ENCODE measurements at places on chromosomes 12 and 14.

GRCh38 chr14:36428350-36428749, 91.7 kb downstream of the NKX2-1 start:
- DNase-seq = no peak

- no peak for DNase-seq
Measured at GRCh38 chr14:43105305-43105704, 1401.8 kb downstream of the FSCB start.

DNA sequence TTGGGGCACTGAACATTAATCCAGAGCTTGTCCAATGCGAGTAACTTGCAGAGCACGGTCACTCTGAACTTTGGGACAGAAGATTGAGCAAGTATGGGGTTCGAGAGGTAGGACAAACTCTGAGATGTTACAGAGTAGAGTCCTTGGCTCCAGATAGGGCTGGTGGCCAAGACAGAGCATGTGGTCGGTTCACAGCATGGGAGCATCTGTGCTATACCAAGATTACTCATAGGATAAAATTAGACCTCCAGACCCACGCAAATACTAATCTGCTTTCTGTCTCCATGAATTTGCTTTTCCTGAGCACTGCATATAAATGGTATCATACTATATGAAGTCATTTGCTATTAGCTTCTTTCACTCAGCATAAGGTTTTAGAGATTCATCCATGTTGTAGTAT, 93.4 kb upstream of the TBX5 start:
- no peak for DNase-seq

DNA sequence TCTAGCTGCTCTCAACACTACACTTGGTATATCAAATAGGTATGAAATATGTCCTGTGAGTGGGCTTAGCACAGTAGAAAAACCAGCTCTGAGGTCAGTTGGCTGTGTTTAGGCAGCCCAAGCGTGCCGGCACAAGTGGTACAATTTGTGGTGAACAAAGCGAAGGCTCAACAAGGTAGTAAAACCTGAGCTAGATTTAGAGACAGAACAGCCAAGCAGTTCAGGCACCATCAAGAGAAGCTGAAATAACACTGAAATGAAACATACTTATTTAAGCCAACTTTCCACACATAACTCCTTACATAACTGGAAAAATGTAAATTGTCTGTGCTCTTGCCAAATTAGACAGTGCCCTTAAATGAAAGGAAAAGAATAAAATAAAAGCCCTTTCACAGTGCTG, 596.8 kb upstream of the FBXO33 start:
- DNase-seq = no peak

DNA sequence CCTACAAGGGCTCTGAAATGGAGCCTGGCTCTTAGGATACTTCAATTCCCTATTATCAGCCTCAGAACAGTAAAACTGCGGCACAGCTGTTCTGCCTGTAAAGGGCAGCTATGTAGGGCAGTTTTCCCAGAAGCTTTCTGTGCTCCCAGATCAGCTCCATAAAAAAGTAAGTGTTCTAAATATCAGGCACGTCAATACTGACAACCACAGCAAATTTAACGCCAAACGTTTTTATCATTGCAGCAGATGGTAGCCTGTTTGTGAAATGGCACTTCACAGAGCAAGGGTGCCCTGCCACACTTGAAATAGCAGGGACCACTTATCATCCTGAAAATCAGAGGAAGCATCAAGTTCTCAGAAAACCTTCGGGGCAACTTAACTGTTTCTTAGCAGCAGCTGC, 54.8 kb upstream of the PTHLH start:
- no peak for DNase-seq

GRCh38 chr12:1357711-1358110, 236.7 kb downstream of the FBXL14 start:
- no peak for DNase-seq

DNA sequence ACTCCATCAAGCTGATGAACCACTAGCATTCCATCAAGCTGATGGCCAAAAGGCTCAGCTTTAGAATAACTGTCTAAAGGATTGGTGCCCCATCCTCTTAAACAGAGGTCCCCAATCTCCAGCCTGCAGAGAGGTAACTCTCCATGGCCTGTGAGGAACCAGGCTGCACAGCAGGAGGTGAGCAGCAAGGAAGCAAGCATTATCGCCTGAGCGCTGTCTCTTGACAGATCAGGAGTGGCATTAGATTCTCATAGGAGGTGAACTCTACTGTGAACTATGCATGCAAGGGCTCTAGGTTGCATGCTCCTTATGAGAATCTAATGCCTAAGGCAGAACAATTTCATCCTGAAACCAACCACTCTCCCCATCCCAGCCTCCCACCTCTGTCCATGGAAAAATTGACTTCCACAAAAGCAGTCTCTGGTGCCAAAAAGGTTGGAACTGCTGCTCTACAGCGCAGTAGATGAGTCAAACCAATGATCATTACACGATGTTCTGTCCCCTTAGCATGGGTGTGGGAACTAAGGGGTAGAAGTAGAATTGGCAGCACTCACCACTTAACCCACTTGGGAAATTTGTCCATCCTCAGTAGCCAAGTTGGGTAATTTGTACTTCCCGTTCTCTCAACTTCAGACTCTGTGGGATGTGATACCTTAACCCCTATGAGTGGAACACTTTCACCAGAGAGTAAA, 66.9 kb downstream of the ANKS1B start:
- DNase-seq = no peak

DNA sequence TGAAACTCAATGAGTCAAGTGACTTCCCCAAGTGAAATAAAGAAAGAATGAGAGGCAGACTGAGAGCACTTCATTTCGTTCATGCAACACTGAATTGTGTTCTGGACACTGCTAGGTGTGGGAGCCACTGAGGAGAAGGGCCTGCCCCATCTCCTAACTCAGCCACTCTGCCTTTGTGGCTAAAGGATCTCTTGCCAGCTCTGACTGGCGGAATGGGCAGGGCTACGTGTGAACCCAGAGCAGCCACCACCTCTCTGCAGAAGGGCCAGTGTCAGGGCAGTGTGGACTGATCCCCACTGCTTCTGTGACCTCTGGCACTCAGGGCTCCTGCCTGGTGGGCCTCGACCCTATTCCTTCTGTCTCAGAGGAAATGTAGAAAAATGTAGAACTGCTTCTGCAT, 46.5 kb upstream of the GZMB start:
- no peak for DNase-seq

- DNase-seq = no peak
Measured at GRCh38 chr12:63927511-63927910, 83.0 kb downstream of the SRGAP1 start.

GRCh38 chr14:74934476-74935359, 11.7 kb upstream of the RPS6KL1 start:
- no peak for DNase-seq

- no peak for DNase-seq
Measured at GRCh38 chr14:78048120-78048519, 122.1 kb upstream of the NRXN3 start.

DNA sequence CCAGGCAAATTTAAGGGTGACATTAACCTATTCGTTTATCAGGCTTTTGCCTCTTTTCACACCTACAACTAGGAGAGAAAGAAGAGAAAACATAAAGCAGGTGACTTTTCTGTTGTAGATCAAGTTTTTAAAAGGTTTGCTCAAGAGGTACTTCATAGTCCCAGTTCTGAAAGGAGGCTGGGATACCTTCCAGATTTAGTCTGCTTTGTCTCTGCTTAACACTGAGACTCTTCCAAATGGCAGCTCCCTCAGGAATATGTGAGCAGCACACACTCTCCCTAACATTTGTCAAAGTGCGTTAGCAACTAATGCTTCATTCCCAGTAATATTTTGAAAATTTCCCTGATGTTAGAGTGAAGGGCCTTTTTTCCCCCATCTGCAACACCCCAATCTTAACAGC, 133.7 kb upstream of the RASSF8 start:
- no peak for DNase-seq

DNA sequence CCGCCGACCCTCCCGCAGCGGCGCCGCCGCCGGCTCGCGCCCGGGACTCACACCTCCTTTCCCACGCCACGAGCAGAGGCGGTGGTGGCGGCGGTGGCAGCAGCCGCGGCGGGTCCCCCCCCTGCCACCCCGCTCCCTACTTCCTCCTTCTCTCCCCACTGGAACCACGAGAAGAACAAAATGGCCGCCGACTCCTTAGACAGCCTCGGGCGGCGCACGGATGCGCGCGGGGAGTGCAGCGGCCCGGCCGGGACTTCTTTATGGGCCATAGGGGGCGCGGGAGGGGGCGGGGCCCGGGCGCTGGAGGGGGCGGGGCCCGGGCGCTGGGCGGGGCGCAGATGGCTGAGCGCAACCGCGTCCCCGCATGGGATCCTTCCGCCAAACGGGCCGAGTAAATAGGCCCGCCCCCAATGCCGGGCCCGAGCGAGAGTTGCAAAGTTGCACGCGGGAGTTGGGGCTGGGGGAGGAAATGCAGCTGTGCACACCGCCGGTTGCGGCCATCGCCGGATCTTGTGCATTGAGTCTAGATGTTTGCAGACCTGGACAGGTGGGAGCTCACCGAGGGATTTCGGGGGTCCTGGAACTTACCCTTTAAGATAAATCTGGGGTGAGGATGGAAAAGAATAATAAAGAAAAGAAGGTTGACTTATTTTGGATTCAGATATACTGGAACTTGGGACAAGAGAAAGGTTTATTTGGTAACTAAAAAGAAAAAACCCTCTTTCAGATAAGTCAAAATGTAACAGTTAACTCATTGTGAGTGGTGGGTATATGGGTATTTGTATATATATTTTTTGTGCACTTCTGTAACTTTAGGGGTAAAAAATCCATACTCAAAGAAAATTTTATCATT, at the start of gene PPP1CC:
TSS of gene PPP1CC (minus strand) at position 174 of the 853 bp plus-strand sequence. CDS start 184 bp downstream, outside the sequence.
- DNase-seq = peak; percentile 81

DNA sequence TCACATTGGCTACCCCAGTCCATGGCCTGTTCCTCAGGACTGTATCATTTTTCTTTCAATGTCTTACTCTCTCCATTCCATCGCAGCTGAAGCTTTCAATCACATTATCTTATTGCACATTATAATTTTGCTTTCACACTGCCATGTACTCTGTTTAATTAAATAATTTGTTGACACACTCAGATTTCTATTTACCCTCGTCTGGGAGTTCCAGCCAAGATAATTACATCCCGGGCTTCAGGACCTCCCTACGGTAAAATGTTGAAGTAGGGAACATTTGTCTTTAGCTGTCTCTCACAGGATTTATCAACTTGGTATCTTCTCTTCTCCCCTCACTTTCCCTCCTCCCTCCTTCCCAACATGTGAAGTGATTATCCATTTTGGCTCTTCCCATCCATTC, 177.2 kb upstream of the RASSF8 start:
- no peak for DNase-seq

DNA sequence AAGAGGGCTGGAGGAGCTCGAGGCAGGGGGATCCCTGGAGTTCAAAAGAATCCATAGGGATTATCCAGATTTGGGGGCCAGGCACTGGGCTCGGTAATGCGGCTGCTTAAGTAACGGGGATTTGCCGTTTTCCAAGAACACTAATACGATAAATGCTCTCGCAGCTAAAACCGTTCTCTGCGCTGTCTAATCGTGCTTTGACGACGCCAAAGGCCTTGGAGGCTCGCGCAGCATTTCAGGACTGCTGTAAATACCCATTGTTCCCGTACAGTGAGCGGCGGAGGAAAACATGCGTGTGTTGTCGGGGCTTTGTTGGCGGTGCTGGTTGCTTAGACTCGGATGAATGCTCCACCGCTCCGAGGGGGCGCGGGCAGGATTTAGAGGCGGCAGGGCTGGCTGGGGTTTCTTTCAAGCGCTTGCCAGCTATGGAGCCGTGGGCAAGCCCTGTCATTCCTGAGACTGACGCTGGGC, 26.2 kb downstream of the DIO3 start:
- no peak for DNase-seq

DNA sequence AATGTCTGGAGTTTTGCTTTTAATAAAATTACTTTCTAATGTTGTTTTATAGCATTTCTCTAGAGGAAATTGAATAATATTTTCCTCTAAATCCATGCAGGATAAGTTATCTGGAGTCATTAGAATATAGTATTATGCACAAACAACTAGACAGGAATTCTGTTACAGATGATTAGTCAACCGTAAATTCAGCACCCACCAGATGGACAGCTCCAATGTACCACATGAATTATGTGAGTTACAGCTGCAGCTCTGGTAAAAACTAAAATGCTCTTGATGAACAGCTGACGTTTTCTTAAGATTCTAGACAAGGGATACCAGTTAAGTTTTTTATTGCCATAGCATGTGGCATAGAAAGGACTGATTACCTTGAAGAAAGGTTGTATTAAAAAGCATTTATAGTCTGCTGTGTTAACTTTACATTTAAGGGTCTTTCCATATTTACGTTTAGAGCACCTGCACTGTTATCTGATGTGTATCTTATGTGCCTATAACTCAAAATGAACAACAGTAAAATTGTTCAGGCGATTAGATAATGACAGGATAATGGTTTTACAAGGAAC, 321.4 kb upstream of the LRFN5 start:
- DNase-seq = no peak

- no peak for DNase-seq
Measured at GRCh38 chr12:7155471-7156034, 25.4 kb downstream of the CLSTN3 start.

Data from stimulated activated CD8-positive, alpha-beta memory T cell treated with anti-CD3 and anti-CD28 coated beads, Interleukin-15, amount 100 ng/mL, for 24 hours (primary cell).